ENCODE measurements at places on chromosomes 1 and 21.

DNA sequence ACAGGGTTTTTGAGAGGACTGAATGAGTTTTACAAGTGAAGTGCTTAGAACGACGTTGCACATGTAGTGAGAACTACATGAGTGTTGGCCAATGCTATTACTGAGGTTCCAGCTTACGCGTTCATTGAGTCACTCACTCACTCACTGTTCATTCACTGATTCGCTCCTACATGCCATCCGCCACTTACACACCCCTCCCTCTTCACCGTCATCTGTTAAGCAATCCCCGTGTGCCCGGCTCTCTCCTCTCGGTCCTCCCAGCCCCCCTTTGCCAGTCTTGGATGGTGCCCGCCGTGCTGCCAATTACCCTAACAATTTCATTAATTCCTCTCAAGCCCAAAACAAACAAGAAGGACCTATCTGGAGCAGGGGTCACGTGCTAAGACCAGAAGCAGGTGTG is 27.3 kb upstream of the EPHA2 start:
- no peak for DNase-seq

GRCh38 chr1:154735804-154736168 is 127.8 kb upstream of the ADAR start:
- DNase-seq = no peak

GRCh38 chr1:236144446-236145150 is 2.3 kb downstream of the GPR137B start:
- DNase-seq = no peak

- DNase-seq = no peak
Observed at GRCh38 chr1:39957299-39958015, 2.5 kb downstream of the MFSD2A start.

DNA sequence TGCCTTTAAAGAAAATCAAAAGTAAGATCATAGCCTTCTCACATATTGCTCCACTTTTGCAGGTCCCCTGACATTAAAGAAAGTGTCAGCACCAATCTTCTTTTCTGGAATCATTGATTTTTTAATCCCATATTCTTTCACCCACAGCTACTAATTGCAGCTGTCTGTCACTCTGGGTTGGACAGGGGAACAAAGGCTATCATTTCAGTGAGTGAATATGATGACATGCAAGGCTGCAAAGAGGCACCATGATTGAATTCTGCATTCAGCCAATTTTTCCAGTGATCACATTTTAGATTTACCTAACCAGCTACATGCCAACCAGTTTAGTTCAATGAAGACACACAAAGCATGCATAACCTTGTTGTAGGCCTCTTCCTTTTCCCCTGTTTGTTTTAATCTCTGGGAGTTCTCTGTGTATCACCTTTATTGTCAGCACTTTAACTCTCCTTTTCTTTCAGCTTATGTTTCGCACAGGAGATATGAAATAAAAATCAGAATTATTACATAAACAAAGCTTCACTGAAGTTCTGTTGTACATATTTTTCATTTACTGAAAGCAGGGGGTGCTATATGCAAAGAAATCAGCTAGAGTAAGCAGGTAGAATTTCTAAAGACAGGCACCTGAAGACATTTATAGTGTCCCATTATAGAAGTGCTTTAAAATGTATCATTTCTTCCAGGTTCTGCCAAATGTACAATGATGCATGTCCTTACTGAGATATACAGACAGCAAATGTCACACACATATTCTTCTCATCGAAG is 584.8 kb downstream of the PLA2G4A start:
- DNase-seq = no peak

GRCh38 chr21:31946231-31946630 is 73.4 kb downstream of the HUNK start:
- no peak for DNase-seq

- DNase-seq = no peak
Observed at GRCh38 chr1:239922778-239923522, 168.7 kb upstream of the FMN2 start.

DNA sequence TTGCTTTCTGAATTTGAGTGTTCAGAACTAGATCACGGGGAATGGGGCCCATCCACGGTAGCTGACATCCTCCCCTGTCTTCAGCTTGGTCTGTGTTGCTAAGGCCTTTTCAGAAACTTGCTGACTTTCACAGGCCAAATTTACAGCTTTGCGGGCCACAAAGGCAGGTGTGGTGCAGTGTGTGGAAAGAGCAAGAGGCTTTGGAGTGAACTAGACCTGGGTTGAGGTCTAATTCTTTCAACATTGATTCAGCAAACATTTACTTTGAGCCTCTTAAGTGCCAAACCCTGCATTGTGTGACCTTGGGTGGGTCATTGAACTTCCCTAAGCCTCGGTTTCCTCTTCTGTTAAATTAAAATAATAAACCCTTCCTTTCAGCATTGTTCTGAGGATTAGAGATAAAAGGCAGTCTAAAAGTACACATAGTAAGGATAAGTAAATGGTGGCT is 24.3 kb downstream of the STPG1 start:
- no peak for DNase-seq

DNA sequence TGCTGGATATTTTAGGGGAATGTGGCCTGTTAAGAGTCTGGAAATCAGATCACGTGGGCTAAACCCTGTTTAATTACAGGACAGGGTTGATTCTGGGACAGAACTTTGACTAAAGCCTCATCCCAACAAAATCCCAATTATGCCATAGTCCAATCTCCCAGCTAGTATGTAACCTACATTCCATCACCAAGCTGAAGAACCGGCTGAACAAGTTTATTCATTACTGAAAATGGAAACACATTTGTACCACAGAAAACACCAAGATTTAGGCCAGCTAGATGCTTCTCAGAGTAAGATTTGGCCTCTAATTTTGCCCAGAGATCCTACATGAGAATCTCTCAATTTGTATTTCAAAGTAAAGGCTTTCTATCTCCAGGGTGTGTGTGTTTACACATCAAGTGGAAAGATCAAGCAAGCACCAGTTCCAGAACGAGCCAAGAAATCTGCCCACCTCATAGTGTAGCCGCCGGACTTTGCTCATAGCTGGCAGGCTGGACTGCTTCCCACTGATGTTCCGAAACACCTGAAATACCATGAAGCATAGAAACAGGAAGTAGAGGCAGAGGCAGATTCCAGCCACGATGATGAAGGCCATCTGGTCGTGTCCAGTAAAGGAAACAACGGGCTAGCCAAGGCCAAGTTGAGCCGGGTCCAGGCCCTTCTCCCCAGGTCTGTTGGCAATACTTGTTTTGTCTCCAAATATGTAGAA is 86.8 kb downstream of the WLS start:
- DNase-seq = no peak

DNA sequence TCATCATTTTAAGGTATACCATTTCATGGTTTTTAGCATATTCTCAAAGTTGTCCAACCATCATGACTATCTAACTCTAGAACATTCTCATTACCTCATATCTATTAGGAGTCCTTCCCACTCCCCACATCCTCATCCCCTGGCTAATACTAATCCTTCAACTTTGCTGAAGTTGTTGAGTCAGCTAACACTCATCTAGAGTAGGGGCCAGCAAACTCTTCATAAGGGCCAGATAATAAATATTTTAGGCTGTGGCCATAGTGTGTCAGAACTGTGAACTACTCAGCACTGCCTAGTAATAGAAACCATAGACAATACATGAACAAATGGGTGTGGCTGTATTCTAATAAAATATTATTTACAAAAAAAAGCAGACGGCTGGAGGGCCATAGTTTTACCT is 43.0 kb downstream of the TOR3A start:
- DNase-seq = no peak

DNA sequence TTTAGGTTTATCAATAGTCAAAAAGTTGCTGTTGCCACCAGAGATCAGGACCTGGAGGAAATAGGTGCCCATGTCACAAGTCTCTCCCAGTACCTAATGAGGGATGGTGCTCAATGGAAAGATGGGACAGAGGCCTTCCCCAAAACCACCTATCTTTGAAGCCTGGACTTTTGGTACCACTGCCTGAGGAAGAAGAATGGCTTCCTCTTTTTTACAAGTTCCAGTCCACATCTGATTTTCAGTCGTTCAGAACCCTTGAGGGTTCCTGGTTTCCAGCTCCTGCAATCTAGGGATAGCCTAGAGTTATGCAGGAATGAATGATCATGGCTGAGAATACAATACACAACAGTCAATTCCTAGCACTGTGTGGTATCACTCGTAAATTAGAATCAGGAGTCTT is 5.7 kb downstream of the CATSPERE start:
- no peak for DNase-seq

- DNase-seq = no peak
Observed at GRCh38 chr21:34730194-34730593, 61.4 kb downstream of the CLIC6 start.

DNA sequence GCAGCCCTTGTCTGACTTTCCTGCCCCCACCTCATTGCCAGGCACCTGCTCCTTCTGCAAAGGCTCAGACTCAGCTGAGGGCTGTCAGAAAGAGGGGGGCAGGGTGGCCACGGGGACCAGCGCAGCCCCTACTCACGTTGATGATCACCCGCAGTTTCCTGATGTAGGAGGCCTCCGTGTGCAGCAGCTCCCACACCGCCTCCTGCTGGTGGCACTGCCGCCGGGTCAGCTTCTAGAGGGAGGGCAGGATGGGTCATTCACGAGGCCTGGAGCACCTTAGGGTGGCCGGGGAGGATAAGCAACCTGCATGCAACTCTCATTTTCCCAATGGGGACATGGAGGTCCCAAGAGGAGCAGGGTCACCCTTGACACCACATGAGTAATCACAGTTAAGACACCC is 6.4 kb upstream of the TNFRSF25 start:
- no peak for DNase-seq

DNA sequence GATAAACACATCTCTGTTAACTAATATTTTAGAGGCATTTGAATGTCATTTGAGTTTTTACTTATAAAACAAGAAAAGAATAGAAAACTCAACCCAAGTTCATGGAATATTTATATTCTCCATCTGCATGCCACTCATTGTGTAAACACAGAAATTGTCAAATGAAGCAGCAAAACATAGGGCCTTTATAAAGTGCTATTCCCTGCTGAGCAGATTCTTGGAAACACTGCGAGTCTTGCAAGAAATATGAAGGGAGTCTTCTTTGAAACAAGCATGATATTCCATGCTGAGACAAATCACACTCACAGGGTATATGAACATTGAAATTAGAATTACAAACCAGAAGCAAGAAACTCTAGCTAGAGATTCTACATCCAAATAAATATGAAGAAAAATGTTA is 655.8 kb downstream of the BRINP3 start:
- no peak for DNase-seq

DNA sequence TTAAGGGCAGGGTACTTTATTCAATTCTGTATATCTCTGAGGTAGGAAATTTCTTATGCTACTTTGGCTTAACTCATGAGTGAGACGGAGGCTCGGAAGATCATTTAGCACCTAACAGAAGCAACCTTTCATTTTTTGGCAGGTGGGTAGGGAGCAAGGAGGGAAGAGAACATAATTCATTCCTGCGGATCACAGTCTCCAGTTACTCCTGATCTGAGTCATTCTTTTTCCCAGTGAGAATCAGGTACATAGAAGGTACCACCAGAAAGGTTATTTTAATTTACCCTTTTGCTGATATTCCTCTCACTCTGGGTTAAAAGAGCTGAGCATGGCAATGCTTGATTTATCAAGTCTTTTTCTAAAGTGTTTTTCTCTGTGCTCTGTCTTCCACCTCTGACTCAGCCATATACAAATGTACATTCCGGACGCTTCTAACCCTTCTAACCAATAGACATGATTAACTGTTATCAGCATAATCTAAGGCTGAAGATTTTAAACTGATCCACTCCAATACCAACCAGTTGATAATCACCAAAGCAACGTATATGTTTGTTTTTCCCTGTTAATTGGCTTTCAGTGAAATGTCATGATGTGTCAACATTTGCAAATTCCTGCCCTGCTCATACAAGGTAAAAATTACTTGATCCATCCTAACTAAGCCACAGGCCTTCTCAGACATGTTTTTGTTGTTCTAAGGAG is 271.7 kb downstream of the DUSP10 start:
- no peak for DNase-seq

DNA sequence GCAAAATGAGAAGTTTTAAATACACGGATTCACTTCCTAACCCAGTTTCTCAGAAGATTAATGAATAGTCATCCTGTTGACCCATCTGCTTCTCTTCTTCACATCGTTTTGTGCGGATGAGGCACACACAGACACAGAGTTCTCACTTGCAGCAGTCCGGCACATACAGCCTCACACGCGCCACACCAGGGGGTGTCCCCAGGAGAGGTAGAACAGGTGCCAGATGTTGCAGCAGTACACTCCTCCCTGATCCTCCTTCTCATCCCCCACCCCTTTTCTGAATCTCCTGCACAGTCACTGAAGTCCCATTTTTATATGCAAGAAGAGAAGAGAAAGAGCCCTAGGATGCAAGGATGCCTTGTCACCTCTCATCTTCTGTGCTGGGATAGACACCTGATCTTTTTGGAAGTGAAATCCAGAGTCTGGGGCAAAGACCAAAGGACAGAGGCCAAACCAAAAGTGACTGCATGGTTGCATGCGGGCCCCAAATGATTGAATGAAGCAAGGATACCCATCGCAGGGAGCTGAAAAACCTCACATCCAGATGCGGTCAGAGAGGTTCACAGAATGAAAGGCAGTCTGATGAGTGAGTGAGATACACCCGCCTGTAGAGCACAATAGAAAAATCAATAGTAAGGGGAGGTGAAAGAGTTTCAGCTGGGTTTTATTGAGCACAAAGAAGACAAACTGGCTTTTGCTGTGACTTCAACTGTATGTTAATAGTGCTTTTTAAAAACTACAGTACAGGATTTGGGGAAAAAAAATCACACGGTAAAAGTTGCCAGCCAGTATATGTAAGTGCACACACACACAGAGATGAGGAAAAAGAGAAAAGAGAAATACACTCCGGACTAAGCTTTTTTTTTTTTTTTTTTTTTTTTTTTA is 28.9 kb downstream of the PBX1 start:
- DNase-seq = no peak

DNA sequence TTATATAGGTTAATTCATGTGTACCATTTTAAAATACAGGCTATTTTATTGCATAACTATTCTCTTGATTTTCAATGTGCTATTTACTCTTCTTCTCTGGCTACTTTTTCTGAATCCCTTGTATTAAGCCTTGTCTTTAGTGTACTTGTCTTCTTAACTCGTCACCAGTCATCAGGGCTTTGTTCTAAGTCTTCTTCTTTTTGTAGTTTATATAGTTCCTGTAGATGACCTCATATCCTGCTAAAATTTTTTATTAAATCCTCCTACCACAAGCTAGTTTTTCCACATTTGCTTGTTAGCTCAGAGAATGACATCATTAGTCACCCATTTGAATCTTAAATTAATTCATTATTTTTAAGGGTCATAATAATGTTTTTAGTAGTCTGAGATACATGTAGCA is 1281.9 kb downstream of the KCNT2 start:
- DNase-seq = no peak

All from stimulated activated CD8-positive, alpha-beta memory T cell treated with anti-CD3 and anti-CD28 coated beads, Interleukin-15, amount 100 ng/mL, for 24 hours (primary cell).